CMK (cell line): ENCODE measurements at places on chromosomes 4 and X.

DNA sequence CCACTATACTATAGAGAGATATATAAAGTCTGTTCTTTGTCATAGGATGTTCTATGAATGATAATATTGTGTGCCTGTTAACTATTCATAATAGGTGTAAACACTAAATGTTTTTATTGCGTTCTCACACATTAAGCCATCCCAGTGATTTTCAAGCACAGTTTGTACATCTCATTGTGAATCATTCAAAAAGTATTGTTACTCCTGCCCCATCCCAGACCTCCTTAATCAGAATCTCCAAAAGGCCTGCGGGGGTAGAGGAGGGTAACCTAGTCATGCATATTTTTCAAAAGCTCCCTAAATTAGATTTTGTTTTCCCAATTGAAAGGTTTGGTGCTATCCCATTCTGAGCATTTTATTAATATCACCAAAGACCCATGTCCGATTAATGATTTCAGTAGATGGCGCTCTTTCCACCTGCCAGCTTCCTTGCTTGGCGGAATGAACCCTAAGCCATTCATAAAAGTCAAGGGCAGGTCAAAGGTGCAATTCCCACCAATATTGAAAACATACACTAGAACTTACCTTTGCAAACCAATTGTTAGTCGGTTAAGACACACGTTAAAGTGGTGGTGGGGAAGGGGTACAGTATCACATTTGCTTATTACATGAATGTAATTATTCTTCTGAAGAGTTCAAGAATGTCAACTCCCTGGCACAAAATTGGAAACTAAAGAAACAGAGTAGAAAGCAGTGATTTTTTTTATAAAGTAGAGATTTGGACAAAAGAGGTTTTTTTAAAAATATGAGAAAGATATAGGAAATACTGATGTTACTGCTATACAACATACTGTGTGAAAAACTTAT, 5.8 kb upstream of the TET2 start:
- no peak for DNase-seq

DNA sequence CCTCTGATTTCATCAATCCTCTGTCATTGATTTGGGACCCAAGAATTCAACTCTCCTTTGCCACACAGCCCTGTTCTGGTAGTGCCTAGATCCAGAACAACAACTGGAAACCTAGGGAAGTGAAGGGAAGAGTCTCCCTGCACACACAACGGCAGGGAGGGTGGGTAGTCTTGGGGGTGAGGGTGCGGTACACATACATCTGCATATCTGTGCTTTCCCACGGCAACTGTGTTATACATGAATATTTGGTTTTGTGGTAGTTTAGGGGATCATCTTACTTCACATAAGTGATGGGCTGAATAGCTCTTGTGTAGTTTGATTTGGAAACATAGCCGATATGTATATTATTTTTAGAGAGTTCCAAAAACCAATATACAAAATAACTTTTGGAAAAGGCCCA, 3.3 kb upstream of the PRSS12 start:
- no peak for DNase-seq

- no peak for DNase-seq
Observed at GRCh38 chr4:83568062-83568461, 32.2 kb downstream of the GPAT3 start.

GRCh38 chr4:6658597-6659075, 18.2 kb downstream of the MRFAP1 start:
- no peak for DNase-seq

- DNase-seq = no peak
Observed at GRCh38 chr4:41881981-41882624, 53.1 kb upstream of the TMEM33 start.

DNA sequence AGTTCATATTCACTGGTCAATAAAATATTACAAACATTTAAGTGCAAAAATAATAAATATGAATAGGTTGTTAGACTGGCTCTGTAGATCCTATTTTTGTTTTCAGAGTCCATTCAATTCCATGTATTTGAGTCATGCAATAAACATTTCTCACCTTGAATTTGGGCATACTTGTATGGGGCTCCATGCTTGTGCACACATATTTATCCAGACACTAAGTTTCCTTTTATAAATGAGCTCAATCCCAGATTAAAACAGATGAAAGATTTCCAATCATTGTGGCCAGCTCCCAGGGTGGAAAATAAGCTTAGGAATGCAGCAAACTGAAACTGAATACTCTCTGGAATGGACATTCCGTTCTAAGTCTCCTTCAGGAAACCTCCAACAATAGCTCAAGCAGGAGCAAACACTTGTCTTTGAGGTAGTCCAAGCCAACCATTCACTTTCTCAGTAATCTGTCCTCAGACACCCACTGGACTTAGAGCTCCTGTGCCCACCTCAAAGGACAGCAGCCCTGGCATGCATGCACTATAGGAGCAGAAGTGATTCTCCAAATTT, 16.4 kb downstream of the DMD start:
- no peak for DNase-seq

DNA sequence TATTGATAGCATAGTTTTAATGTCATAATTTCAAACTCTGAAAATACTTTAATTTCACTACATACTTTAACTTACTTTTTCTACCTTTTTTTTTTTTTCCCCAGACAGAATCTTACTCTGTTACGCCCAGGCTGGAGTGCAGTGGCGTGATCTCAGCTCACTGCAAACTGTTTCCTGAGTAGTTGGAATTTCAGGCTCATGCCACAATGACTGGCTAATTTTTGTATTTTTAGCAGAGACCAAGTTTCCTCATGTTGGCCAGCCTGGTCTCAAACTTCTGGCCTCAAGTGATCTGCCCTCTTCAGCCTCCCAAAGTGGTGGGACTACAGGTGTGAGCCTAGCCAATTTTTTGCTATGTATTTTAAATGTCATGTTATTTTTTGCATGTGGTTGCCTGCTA, 741.6 kb downstream of the TRAM1L1 start:
- DNase-seq = no peak
